GM04503 (cell line): ENCODE measurements at places on chromosomes 6 and 20.

- DNase-seq, result no peak
These were observed 84.5 kb upstream of the LRFN2 start for GRCh38 chr6:40671694-40672050.

DNA sequence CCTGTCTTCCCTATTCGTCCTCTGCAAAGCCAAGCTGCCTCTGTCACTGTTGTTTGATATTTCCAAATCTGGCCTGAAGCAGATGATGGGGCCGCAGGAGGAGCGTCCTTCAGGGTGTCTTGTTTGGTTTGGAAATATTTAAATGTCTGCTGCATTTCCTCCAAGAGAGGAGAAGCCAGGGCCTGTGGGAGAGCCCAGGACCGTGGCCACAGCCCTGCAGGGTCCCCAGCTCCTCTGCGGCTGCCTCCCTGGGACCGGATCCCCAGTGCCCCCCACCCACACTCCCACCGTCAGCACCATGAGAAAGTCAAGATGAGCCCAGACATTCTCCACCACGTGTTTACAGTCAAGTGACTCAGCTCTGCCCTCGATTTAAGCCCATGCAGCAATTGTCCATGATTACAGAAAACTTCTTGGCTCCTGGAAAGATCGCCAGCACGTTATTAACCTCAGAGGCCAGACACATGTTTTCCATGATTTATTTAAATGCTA is 18.2 kb downstream of the FOXF2 start:
- DNase-seq, result no peak

- DNase-seq, result no peak
These were observed 233.8 kb upstream of the SUPT3H start for GRCh38 chr6:45611491-45611890.

- DNase-seq, result no peak
These were observed 1.1 kb downstream of the FNDC1 start for GRCh38 chr6:159170333-159170672.

DNA sequence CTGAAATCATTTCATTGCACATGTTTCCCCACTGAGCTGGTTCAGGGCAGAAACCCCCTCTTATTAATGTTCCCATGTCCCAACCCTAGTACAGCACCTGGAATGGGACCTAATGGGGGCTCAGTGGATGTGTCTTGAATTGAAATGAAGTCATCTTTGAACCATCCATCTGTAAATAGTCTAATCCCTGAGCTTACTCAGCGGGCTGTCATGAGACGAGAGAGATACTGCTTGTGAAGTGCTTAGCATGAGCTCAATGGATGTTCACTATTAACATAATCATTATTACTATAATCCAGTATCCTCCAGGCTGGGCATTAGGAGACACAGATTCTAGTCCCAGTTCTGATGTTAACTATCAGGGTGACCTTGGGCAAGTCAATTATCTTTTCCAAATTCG is 106.6 kb upstream of the LRFN2 start:
- no peak for DNase-seq
